Hematopoietic multipotent progenitor cell treated with erythropoietin and hydrocortisone succinate and interleukin-3 and kit ligand, for 6 days (in vitro differentiated cells): ENCODE measurements at places on chromosomes 4 and X.

DNA sequence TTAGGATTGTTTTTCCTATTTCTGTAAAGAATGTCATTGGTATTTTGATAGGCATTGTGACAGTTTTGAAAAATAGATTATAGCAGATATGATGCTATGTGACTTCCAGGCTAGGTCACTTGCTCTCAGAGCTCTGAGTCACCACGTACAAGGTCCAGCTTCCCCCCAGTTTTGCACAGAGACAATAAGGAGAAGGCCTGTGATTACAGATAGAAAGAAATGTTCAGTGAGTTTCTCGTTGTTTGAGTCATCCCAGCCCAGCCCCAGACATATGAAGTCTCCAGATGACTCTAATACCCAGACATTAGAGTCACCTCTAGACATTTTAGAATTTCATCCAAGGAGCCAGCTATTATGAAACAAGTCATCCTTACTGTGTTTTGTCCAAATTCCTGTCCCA, 57.2 kb downstream of the MFAP3L start:
- no peak for DNase-seq

DNA sequence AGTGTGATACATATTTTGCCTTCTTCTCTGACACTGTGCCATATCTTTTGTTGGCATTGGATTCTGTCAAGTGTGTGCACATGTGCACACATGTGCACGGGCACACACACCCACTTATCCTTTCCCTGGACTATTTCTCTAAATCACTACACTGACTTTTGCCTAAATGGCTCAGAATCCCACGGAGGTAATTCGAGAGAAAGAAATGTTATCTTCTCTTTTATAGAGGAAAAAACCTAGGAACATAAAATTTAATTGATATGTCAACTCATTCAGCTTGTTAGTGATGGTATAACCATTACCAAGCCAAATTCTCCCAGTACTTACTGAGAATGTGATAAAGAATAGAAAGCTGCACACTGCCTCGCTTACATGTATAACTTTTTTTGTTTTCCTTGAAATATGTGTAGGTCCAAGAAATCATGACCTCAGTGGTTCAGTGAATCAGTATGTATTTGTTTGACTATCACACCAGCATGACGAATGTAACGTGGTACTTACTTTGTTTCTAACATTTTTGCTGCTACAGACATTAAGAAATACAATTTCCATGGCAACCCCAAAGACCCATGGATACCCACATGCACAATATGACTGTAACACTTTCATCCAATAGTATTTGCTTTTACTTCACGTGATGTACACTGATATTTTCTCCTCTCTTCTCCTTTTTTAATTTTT, 163.0 kb downstream of the PCDH7 start:
- DNase-seq, result no peak

GRCh38 chr4:55444827-55445226, 49.1 kb downstream of the TMEM165 start:
- DNase-seq, result peak; percentile 45

- DNase-seq, result no peak
These were observed 62.0 kb downstream of the HTRA3 start for GRCh38 chr4:8331575-8331955.

- no peak for DNase-seq
These were observed 55.5 kb upstream of the PCDH18 start for GRCh38 chr4:137587796-137588195.

- no peak for DNase-seq
These were observed 52.1 kb upstream of the TBC1D9 start for GRCh38 chr4:140808256-140808655.

DNA sequence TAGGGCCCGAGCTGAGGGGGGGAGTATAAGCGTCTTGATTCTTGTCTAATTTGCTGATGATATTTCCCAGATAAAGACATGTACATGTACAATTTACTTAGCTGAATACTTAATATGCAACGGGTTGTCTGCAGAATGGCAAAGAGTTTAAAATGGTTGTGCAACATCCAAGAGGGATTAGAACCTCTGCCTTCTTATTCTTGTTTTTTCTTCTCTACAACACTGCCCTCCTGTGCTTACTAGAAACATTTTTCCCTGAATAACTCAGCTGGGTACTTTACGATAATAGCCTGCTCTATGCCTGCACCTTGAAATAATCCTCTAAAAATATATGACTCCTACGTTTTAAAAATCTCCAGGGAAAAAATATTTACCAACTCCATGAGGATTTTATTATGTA, 41.8 kb downstream of the INTS12 start:
- DNase-seq, result peak; percentile 44

DNA sequence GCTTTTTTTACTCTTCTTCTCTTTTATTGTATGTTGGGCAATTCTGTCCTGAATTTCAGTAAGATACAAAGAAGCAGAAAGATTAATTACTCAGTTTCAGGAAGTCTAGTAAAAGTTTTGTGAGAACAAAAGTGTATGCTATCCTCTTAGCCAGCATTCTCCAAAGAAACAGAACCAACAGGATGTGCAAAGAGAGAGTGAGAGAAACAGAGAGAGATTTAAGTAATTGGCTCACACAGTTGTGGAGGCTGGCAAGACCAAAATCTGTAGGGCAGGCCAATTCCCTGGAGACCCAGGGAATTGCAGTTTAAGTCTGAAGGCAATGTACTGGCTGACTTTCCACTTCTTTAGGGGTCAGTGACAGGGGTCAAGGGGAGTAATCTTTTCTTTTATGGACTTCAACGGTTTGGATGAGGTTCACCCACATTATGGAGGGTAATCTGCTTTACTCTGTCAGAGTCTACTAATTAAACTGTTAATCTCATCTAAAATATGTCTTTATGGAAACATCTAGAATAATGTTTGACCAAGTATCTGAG, 59.2 kb upstream of the SLC39A8 start:
- no peak for DNase-seq

DNA sequence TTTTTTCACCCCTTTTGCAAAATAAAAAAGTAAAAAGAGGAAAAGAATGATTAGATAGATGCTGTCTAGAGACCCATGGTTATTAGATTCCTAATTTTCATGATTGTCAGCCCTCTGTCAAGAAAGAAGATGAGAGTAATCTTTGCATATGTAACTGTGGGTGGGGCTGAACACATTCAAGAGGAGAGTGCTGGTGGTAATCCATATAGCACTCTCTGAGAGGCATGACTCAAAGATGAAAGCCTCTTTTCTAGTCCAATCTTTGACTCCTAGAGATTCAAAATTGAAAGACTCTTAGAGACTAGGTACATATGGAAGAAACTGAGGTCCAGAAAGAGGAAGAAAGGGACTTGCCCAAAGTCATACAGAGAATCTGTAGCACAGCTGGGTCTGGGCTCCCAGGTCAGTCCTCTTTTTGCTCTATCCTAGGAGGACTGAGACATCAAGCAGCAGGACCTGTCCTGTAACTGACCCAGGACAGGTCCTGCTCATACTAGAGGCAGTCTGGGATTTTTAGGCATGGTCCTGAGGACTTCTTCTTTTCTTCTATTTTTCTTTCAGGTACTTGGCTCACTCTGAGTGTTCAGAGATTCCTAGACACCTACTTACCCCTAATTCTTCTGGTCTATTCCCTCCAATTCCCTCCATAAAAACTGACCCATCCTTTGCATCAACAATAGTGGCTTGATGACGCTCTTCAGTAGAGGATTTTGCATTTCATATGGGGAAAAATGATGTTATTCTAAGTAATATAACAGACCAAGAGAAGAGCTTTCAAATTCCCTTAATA, 23.8 kb downstream of the VSIG4 start:
- peak; percentile 57 for DNase-seq

DNA sequence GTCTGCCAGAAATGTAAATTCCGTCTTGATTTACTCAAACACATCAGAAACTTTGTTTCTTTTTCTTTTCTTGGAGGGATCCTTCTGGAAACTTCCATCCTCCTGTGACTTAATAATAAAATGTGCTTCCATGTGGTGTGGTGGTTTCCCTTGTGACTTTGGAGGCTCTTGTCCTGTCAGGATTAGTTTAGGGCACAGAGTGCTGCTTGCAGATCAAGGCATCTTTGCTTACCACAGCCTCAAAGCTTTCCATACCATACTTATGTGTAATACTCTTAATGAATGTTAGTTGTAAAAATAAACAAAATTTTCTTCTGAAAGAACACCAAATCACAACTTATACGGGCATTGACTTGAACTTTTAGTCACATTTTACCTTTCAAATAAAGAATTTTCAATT, 27.4 kb downstream of the GBA3 start:
- DNase-seq, result no peak

DNA sequence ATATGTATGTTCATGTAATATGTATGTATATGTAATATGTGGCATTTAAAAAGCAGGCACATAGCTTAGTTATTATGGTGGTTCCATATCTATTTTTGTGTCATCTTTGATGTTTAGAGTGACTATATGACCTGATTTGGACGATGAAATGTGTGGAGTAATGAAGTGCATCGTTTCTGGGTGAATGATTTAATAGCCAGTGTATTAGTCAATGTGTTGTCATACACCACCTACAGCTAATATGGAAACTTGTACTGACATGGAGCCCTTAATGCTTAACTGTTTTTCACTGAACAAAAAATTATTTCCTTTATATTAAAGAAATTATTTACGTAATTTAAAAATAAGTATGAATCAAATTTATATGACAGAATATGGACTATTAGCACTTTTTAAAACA, 292.3 kb upstream of the FSTL5 start:
- no peak for DNase-seq

GRCh38 chr4:5940470-5941203, 47.8 kb upstream of the CRMP1 start:
- DNase-seq, result no peak

DNA sequence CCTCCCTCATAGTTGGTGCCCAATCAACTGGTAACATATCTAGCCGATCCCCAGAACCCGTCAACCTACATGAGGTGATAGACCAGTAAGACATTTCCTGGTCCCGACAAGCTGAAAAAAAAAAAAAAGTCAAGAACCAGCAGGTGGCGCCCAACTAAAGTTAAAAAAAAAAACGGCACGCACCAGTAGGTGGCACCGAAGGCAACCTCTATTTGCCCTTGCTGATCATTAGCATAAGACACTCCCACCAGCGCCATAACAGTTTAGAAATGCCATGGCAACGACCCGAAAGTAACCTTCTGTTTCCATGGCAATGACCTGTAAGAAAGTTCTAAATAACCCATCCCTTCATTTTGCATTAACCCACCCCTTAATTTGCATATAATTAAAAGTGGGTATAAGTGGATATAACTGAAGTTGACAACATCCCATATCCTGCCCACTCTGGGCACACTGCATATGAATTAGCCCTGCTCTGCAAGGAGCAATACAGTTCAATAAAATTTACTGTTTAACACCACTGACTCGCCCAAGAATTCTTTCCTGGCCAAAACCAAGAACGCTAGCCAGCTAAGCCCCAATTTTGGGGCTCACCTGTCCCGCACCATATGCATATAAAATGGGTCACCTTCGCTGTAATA, 83.9 kb upstream of the SPANXB1 start:
- DNase-seq, result peak; percentile 74

DNA sequence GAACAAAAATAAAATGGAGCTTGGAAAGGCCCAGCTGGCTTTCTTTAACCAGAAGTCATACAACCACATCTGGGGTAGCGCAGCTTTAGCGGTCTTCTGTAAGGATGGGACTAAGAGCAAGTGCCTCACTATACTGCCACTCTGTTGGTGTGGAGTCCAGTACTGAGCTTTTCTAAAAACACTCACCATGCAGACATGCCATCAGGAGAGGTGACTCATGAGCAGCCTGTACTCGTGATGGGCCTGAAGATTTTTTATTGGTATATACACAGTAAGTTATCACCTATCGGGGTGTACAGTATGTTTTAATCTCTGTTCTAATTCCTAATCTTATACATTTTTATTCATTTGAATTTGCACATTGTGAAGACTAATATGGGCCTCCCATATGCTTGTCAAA, 9.6 kb downstream of the PPP3CA start:
- DNase-seq, result no peak

GRCh38 chr4:8847331-8847730, 24.3 kb downstream of the HMX1 start:
- no peak for DNase-seq

- no peak for DNase-seq
These were observed 283.6 kb downstream of the GALNTL6 start for GRCh38 chr4:172096786-172097185.

GRCh38 chr4:114384629-114385028, 214.0 kb upstream of the UGT8 start:
- DNase-seq, result peak; percentile 53

- DNase-seq, result no peak
These were observed 132.5 kb downstream of the ATP10D start for GRCh38 chr4:47617607-47618006.

DNA sequence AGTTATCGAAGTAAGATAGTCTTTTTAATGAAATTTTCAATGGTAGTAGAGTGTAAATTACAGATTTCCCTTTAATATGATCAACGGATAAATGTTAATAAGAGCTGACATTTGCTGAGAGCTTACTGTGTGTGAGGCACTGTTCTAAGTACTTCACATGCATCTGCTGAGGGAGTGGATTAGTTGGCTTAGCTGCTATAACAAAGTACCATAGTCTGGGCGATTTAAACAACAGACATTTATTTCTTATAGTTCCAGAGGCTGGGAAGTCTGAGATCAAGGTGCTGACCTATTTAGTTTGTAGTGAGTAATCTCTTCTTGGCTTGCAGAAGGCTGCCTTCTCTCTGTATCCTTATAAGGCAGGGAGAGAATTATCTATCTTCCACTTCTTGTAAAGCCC, 174.3 kb downstream of the CEP135 start:
- DNase-seq, result no peak

- DNase-seq, result no peak
These were observed 1.7 kb downstream of the MUC7 start for GRCh38 chr4:70473679-70474078.

- DNase-seq, result peak; percentile 67
These were observed 16.9 kb upstream of the TMEM165 start for GRCh38 chr4:55378617-55379467.
